C1 segment of cervical spinal cord (tissue), 14 donors: ENCODE measurements at places on chromosomes 5 and 9.

- no peak for DNase-seq
Observed at GRCh38 chr5:68646144-68646543, 430.6 kb downstream of the PIK3R1 start.

- DNase-seq = no peak
Observed at GRCh38 chr9:89795538-89796195, 190.9 kb downstream of the GADD45G start.

GRCh38 chr5:117652036-117652957 is 1077.7 kb upstream of the SEMA6A start:
- DNase-seq = no peak

GRCh38 chr5:88380332-88380731 is 111.7 kb upstream of the TMEM161B start:
- DNase-seq = no peak

- no peak for DNase-seq
Observed at GRCh38 chr5:80411589-80412219, 3.8 kb downstream of the ZFYVE16 start.

DNA sequence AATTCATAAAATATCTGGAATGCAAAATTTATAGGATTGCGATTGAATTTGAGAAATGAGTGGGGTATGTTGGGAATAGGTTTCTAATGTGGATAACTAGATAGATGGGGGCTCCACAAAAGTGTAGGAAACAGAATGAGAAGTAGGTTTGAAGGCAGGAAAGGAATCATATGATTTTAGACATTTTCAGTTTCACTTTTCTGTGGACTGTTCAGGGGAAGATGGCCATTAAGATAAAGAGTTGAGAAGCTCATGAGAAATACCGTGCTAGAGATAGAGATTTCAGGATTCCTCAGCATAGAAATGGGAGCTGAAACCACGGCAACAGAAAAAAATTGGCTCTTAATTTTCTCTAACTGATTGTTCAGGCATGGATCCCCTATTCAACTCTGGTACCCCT is 163.4 kb upstream of the CD180 start:
- no peak for DNase-seq

DNA sequence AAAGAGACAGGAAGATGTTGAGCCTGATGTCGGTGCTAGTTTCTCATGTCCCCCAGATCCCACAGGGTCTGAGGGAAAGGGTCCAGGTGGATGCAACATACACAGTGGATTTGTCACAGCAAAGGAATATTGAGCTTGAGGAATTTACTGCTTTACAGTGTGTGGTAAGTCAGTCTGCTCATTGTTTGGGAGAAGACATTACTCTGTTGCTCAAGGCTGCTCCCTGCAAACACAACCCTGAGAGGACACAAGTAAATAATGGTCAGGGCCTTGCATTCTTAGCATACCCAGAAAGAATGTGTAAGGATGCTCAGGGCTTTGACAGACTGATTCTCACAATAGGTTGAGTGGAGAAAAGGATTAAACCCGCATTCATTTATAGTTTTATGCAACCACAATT is 7.3 kb upstream of the MAN2A1 start:
- no peak for DNase-seq

DNA sequence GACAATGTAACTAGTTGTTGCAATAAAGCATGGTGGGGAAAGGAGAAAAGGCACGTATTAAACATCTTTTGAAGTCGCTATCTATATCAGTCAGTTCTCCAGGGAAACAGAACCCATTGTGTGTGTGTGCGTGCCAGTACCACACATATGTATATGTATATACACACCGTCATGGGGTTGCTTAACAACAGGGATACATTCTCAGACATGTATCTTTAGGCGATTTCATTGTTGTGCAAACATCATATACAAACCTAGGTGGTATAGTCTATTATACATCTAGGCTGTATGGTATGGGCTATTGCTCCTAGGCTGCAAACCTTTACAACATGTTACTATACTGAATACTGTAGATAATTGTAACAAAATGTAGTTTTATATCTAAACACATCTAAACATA is 2.3 kb downstream of the CDKN2B-AS1 start:
- no peak for DNase-seq

DNA sequence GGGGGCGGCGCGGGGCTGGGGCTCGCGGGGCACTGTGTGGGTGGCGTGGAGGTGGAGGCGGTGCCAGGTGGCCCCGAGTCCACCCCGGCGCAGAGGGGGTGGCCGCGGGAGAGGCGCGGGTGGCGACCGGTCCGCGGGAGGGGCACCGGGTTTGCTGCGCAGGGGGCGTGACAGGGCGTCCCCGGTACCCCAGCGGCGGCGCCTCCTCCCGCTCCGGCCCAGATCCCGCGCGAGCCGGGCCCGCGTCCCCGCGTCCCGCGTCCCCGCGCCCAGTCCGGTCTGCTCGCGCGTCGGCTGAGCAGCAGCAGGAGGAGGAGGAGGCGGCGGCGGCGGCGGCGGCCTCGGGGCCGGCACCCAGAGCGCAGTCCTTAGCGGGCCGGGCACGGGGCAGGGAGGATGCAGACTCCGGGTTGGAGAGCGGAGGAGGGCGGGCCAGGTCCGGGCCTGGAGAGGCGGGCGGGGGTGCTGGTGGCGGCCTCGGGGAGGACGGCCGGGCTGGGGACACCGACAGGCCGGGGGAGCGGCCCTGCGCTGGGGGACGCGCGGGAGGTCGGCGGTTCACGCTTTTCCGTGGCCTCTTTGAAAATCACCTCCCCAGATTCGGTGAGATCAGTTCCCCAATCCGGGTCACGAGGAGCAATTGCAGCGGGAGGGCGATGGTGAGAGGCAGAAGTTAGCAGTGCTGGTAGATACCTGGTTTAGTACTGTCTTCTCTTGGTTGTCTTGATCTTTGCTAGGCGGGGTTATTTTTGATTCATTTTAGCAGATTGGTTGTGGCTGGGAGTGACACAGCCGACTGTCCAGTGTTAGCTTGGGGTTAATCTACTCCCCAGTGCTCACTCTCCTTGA is 1.7 kb downstream of the TRIO start:
- DNase-seq = peak; percentile 63

DNA sequence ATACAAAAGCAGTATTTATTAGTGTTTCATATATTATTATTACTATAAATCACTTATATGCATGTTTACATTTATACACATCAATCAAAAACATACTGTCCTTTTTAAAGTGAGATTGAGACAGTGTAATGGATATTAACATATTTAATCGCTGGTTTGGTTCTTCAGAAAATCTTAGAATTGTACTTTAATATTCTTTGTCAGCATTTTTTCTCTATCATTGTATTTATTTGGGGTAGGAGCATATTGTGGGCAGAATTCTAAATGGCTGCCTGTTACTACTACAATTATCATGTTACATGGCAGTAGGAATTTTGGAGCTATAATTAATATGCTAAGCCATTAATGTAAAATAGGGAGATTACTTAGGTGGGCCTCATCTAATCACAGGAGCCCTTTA is 722.6 kb downstream of the TLR4 start:
- no peak for DNase-seq

DNA sequence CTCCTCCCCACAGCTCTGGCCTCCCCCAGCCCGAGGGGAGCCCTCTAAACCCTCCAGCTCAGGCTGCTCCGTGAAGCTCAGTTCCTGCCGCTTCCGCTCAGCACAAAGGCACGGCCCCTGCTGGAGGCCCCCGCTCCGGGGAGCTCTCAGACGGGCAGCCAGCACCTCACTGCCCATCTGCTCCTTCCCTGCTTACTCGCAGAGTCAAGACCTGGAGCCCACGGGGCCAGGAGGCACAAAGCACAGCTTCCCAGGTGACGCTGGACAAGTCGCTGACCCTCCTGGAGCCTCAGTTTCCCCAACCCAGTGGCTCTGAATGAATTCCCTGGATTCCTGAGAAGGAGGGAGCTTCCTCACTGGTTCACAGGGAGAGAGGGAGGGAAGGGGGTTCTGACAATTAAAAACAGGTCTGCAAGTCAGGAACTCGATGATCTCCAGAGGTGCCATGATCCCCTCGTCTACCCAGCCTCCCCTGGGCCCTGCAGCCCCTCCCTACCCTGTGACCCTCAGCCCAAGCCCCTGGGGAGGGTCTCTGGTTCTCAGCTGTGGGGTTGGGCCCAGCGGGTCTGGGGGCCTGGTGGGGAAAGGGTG is 36.2 kb downstream of the VAV2 start:
- no peak for DNase-seq

- no peak for DNase-seq
Observed at GRCh38 chr5:148084269-148084668, 20.5 kb downstream of the SPINK5 start.

GRCh38 chr9:119500072-119500771 is 131.0 kb upstream of the BRINP1 start:
- no peak for DNase-seq

- DNase-seq = no peak
Observed at GRCh38 chr5:176987583-176987982, 19.0 kb downstream of the UIMC1 start.

- no peak for DNase-seq
Observed at GRCh38 chr5:143064218-143064641, 294.1 kb downstream of the ARHGAP26 start.

- no peak for DNase-seq
Observed at GRCh38 chr5:135425641-135426040, 21.5 kb downstream of the DCANP1 start.

GRCh38 chr5:112977440-112977861 is 853 bp downstream of the DCP2 start:
- DNase-seq = no peak

- DNase-seq = no peak
Observed at GRCh38 chr9:77843076-77843870, 188.3 kb downstream of the GNAQ start.

DNA sequence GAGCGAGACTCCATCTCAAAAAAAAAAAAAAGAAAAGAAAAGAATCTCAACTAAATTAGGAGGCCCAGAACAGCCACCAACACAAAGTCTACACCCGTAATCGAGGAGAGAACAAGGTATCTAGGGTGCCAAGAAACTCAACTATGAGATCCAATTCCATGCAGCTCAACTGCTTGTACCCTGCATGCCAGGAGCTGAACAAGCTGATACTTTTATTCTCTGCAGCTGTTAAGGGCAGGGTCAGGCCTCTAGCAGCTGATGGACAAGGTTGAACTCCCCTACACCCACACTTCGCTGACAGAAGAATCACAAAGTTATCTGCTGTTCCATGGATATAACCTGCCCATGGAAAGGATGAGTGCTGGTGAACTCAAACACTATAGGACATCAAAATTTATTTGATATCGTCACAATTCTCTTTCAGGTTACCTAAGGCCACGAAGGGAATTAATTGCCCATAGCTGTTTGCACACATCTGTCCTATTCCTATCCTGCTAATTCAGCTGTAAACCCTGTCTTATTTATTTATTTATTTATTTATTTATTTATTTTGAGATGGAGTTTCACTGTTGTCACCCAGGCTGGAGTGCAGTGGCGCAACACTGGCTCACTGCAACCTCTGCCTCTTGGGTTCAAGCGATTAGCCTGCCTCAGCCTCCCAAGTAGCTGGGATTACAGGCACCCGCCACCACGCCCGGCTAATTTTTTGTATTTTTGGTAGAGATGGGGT is 20.7 kb downstream of the UBAP2 start:
- DNase-seq = no peak

- DNase-seq = no peak
Observed at GRCh38 chr9:130328349-130328801, 62.8 kb downstream of the HMCN2 start.

- no peak for DNase-seq
Observed at GRCh38 chr5:58933891-58934628, 351.2 kb downstream of the RAB3C start.

GRCh38 chr9:129256959-129257713 is 79.1 kb upstream of the IER5L start:
- no peak for DNase-seq

DNA sequence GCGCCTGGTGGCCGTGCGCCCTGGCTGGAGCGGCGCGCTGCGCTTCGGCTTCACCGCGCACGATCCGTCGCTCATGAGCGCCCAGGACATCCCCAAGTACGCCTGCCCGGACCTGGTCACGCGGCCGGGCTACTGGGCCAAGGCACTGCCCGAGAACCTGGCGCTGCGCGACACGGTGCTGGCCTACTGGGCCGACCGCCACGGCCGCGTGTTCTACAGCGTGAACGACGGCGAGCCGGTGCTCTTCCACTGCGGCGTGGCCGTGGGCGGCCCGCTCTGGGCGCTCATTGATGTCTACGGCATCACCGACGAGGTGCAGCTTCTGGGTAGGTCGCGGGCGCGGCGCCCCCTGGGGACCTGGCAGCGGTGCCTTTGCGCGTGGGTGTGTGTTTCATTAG is 28.9 kb downstream of the NEURL1B start:
- no peak for DNase-seq

- DNase-seq = no peak
Observed at GRCh38 chr5:76099756-76100155, 16.6 kb downstream of the SV2C start.

GRCh38 chr5:137708796-137709559 is 26.9 kb downstream of the KLHL3 start:
- no peak for DNase-seq

DNA sequence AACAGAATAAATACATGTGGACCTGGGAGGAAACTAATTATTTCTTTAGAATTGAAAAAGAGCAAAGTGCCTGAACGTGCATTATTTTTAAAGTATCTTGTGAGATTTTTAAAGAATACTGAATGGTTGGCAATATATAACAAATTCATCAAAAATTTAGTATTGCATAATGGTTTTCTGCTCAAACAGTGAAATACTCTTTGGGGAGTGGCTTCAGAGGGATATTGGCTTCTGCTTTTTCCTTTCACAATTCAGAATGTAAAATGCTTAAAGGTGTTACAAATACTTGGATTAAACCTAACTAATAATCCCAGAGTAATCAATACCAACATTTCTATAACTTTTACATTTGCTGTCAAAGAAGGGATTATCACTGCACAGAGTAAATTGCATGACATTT is 379.3 kb upstream of the CHD1 start:
- DNase-seq = no peak

GRCh38 chr5:81751836-81752643 is 1.1 kb upstream of the SSBP2 start:
- peak; percentile 77 for DNase-seq

GRCh38 chr5:15286650-15287049 is 213.3 kb upstream of the FBXL7 start:
- DNase-seq = peak; percentile 17

DNA sequence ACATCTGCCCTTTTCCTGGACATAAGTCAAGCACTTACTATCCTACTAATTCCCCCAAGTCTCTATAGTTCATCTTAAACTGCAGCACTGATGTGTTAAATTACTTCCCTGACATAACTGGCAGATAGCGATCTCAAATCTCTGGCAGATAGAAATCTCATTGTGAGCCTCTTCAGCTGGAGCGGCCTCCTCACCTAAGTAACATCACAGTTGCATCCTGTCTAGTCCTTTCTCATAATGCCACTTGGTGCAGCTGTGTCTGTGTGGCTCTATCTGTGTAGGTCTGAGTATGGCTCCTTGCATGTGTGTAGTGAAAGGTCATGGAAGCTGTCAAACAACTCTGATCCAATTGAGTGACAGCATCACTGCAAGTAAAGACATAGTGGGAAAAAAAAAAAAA is 53.6 kb upstream of the FST start:
- DNase-seq = no peak

DNA sequence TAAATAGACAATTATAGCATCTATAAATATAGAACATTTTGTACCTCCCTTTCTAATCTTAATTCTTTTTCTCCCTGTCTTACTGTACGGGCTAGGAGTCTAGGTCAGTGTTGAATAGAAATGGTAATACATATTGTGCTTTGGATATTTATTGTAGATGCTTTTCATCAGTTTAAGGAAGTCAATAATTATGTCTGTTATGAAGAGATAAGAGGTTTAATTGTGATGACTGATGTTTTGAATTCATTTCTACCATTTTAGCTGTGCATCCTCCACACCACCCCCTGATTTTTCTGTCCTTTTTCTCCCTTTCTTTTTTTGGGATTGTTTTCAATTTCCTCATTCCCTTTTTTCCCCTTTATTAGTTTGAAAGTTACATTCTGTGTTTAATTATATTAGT is 95.8 kb downstream of the DOCK2 start:
- DNase-seq = no peak
